ENCODE measurements at places on chromosomes 1 and 21. TPM values are rescaled to one million over a fixed set of nuclear protein-coding genes. Genes with fewer than 3 reads are reported as not detected.
A peak's percentile ranks its signal among the peaks of the same experiment; 100 is the strongest.

DNA sequence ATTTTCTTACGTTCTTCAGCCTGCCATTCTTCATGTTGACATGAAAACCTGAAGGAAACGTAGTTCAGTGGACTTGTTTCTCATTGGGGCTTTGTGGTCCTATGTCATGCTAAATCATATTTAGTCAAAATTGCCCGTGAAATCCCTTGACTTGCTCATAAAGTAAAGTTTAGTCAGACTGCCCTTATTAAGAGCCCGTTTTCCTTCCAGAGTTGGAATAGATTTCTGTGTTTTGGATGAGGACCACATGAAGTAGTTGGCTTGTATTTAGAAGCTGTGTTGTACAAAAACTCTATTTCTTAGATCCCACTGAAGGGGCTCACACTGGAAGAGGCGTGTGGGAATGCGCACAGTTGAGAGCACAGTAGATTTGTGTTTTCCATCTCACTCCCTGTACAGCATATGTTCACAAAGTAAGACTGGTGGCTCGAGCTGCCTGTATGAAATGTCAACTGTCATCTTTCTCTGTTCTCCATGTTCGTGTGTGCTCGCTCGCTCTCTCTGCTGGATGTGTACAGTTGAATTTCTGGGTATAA, 42.4 kb downstream of the CAMTA1 start:
- H3K4me1 ChIP-seq: no peaks in the 10 kb centered on the region
- no peak overlapping the region for H3K27ac ChIP-seq
- DNase-seq: no peak
- H3K4me3 ChIP-seq: no peak overlapping the region
- no peaks in the 10 kb centered on the region for H3K36me3 ChIP-seq

- H3K4me3 ChIP-seq: no peak overlapping the region
- DNase-seq: no peak
- no peaks in the 10 kb centered on the region for H3K36me3 ChIP-seq
- H3K27me3 ChIP-seq: no peaks in the 10 kb centered on the region
Measured at GRCh38 chr1:16165548-16165947, 9.7 kb upstream of the EPHA2 start.

GRCh38 chr1:246216906-246217305, 290.2 kb downstream of the SMYD3 start:
- H3K4me3 ChIP-seq: no peak overlapping the region
- no peaks in the 10 kb centered on the region for H3K27me3 ChIP-seq
- no peak overlapping the region for H3K27ac ChIP-seq
- no peaks in the 10 kb centered on the region for H3K4me1 ChIP-seq
- H3K36me3 ChIP-seq: no peaks in the 10 kb centered on the region
- DNase-seq: no peak

- no peak overlapping the region for H3K27ac ChIP-seq
- no peak for DNase-seq
- no peaks in the 10 kb centered on the region for H3K4me1 ChIP-seq
- H3K36me3 ChIP-seq: no peaks in the 10 kb centered on the region
- H3K27me3 ChIP-seq: no peaks in the 10 kb centered on the region
- H3K4me3 ChIP-seq: no peak overlapping the region
Measured at GRCh38 chr21:21690068-21690665, 692.0 kb downstream of the NCAM2 start.

DNA sequence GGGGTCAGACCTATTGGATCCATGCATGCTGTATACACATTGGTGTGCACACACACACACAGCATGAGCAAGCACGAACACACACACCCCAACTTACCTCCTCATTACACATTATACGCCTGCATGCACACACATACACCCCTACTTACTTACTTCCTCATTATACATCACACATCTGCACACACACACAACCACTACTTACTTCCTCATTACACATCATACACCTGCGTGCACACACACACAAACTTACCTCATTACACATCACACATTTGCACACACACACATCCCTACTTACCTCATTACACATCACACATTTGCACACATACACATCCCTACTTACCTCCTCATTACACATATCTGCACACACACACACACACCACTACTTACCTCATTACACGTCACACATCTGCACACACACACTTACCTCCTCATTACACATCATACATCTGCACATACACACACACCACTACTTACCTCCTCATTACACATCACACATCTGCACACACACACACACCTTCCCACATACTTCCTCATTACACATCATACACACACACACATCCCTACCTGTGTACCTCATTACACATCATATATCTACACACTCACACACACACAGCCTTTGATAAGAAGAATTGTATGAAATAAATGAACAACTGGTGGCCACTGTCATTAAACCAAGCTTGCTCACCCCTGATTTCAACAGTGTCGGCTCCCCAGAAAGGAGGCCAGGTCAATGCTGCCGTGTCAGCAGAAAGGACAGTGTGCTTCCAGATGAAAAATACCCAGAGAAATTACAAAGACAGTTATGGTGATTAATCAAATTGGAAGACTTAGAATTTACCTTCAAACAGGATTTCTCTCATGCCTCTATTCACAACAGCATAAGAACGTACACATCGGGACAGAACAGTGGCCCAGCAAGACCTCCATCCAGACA, 117.8 kb downstream of the SETD4 start:
- no peak overlapping the region for H3K27ac ChIP-seq
- H3K27me3 ChIP-seq: no peaks in the 10 kb centered on the region
- no peak for DNase-seq
- no peaks in the 10 kb centered on the region for H3K36me3 ChIP-seq
- H3K4me3 ChIP-seq: no peak overlapping the region

DNA sequence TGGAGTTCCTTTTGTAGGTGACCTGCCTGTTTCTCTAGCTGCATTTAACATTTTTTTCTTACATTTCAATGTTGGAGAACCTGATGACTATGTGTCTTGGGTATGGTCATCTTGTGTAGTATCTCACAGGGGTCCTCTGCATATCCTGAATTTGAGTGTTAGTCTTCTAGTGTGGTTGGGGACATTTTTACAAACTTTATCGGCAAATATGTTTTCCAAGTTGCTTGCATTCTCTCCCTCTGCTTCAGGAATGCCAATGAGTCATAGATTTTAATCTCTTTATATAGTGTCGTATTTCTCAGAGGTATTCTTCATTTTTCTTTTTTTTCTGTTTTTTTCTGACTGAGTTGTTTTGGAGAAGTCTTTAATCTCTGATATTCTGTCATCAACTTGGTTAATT, 684.0 kb downstream of the NCAM2 start:
- H3K27ac ChIP-seq: no peak overlapping the region
- no peaks in the 10 kb centered on the region for H3K4me1 ChIP-seq
- no peaks in the 10 kb centered on the region for H3K36me3 ChIP-seq
- DNase-seq: no peak

GRCh38 chr1:230464671-230465070, 38.5 kb upstream of the PGBD5 start:
- H3K36me3 ChIP-seq: no peaks in the 10 kb centered on the region
- no peak overlapping the region for H3K4me3 ChIP-seq
- H3K4me1 ChIP-seq: no peaks in the 10 kb centered on the region
- DNase-seq: no peak
- no peak overlapping the region for H3K27ac ChIP-seq

- H3K27ac ChIP-seq: peak overlapping the region; percentile 70
- no peaks in the 10 kb centered on the region for H3K4me1 ChIP-seq
- no peaks in the 10 kb centered on the region for H3K36me3 ChIP-seq
- no peak overlapping the region for H3K4me3 ChIP-seq
Measured at GRCh38 chr1:119731060-119731459, 19.3 kb downstream of the PHGDH start.

DNA sequence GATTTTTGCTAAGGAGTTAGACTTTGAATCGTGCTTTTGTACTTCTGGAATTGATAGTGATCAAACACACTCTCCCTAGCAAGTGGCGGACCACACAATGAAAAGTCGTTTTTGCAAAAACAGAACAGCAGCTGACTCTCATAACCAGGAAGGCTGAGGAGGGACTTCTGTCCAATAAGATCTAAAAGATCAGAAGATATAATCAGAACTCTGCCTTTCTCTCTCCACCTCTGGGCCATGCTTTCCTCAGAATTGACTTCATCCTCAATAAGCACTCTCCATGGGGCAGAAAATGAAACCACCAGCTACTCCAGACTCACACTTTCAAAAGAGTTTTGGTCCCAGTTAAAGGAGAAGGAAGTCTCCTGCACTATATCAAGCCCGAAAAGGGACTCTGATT, 55.3 kb upstream of the SAMD13 start:
- DNase-seq: no peak
- no peak overlapping the region for H3K4me3 ChIP-seq
- no peak overlapping the region for H3K27ac ChIP-seq
- H3K4me1 ChIP-seq: no peaks in the 10 kb centered on the region
- no peaks in the 10 kb centered on the region for H3K27me3 ChIP-seq

DNA sequence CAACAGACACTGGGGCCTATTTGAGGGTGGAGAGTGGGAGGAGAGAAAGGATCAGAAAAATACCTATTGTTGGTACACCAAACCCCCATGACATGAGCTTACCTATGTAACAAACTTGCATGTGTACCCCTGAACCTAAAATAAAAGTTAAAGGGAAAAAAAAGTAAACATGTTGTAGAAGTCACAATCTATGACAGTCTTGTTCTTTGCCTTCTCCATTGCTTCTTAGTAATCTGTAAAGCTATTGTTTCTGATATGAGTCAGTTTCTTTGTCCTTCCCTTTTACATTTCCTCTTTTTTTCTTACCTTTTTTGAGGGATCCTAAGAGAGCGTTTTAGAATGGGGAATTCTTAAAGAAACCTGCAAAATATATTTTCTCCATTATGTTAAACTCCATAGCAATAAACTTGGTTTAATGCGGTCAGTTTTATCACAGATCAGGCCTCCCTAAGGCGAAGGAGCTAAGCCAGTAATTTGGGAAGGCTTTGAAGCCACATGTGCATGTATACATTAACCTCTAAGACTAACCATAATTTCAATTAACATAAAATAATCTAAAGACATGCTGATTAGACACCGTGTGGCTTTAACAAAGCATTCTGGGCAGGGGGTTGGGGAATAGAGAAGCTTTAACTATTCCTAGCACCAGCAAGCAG, 77.8 kb upstream of the C1orf105 start:
- DNase-seq: no peak
- no peak overlapping the region for H3K27ac ChIP-seq
- H3K27me3 ChIP-seq: no peaks in the 10 kb centered on the region
- no peak overlapping the region for H3K4me3 ChIP-seq
- peaks cover 3% of the 10 kb centered on the region for H3K4me1 ChIP-seq

DNA sequence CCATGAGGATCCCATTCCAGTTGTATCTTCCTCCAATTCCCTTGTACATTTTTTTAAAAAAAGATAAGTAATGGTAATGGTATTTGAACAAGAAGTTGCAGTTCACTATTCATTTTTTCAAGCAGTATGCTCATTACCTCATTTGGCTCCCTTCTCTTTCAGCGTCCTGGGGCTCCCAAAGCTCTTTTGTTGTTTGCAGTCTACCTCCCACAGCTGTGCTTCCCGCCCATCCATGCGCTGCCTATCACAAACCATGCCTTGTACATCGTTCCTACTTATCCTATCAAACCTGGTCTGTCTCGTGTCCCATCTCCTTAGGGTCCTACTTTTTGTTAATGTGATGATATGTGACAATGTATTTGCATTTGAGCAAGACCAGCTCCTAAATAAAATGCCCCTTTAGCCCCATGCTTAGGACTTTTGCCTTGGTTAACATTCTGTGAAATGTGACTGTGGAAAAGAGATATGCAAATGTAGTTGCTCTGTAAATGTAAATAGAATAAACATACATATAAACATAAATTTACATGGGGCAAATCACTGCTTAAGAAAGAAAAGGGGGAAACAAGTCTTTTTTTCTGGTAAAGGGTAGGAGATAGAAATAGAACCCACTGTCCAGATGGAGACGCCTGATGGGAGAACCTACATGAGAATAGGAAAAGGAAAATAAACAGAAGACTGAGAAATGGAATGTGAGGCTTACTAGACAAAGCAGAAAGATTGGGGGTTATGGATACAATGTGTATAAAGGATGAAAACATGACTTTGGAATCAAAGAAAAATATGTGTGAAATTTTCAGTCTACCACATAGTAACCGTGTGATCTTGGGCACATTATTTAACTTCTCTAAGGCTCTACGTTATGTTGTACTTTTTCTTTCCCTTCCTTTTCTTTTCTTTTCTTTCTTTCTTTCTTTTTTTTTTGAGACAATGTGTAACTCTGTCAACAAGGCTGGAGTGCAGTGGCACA, 59.8 kb upstream of the PLXNA2 start:
- no peaks in the 10 kb centered on the region for H3K36me3 ChIP-seq
- H3K4me3 ChIP-seq: no peak overlapping the region
- H3K4me1 ChIP-seq: no peaks in the 10 kb centered on the region
- no peak for DNase-seq
- H3K27ac ChIP-seq: no peak overlapping the region

DNA sequence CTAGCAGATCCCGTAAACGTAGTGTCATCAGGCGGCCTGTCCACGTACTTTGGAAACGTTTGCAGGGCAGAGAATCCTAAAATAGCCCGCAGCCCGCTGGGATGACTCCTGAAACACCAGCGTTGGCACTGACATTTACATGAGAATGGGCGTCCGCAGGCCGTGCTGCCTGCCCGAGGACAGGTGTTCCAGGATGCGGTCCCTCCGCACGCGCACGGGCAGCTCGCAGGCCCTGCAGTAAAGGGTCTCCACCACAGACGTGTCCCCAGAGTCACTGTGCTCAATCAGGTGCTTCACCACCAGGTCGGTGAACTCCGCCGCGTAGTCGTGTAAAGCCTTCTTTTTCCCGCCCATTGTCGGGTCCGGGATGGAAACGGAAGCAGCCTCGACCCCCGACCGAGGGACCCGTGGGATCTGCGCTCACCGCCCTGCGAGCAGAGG, 5.8 kb upstream of the CCDC27 start:
- peak overlapping the region; percentile 64 for H3K27ac ChIP-seq
- H3K4me1 ChIP-seq: no peaks in the 10 kb centered on the region
- H3K4me3 ChIP-seq: peak overlapping the region; percentile 89
- peaks cover 8% of the 10 kb centered on the region for H3K36me3 ChIP-seq
- DNase-seq: no peak

DNA sequence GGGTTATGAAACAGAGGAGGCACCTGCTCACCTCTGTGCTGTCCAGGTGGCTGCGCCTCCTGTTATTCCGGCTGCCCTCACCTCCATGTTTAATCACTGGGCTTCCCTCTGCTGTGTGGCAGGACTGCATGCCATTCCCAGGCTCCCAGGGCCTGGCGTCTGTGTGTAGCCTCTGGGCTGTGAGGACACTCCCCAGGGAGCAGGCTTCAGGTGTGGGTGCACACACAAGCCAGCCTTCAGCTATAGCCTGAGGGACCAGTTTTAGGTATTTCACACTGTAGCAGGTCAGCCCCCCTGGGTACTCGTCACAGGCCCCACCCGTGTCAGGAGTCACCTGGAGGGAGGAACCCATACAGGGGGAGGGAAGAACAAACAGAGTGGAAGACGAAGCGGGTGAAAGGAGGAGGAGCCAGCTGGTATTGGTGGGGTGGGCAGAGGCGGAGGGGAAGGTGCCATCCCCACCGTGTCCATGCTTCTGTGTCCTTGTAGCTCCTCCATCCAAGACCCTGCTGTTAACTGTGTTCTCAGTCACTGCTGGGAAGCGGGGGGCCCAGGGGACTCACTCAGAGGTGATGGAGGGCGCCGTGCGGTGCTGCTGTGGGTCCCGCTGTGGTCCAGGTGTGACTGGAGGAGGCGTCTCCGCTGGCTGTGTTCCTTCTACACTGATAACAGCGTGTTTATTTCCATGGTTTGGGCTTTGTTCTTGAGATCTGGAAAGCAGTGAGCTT, 158.6 kb downstream of the PGBD5 start:
- H3K36me3 ChIP-seq: peaks cover 10% of the 10 kb centered on the region
- H3K27ac ChIP-seq: no peak overlapping the region
- DNase-seq: peak; percentile 45
- no peaks in the 10 kb centered on the region for H3K27me3 ChIP-seq
- no peak overlapping the region for H3K4me3 ChIP-seq

The KRTAP19-1 gene
- not detected for total RNA-seq

The ADORA1 gene
- total RNA-seq: 0.64 TPM

The CAMK2N1 gene
- 5.6 TPM for total RNA-seq

The TRABD2B gene
- 2.3 TPM for total RNA-seq

The VPS13D gene
- total RNA-seq: 115 TPM

The S100A8 gene
- total RNA-seq: 13.1 TPM

All from breast epithelium (tissue), 4 donors.